GM23248 (cell line): ENCODE measurements at places on chromosomes 4 and X. TPM values are rescaled to one million over a fixed set of nuclear protein-coding genes. Genes with fewer than 3 reads are reported as not detected.

GRCh38 chr4:170336238-170336775, 246.6 kb upstream of the AADAT start:
- DNase-seq, result no peak

DNA sequence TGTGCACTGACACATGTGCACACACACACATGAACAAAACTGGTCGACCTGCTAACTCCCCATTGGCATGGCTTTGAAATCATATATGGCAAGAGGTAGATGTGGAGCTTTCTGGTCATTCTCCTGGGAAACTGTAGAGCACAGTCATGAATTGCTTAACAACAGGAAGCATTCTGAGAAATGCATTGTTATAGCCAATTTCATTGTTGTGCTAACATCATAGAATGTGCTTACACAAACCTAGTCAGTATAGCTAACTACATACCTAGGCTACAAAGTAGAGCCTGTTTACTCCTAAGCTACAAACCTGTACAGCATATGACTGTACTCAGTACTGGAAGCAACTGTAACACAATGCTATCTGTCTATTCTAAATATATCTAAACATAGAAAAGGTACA, 134.2 kb upstream of the SH3RF1 start:
- DNase-seq, result peak; percentile 82

DNA sequence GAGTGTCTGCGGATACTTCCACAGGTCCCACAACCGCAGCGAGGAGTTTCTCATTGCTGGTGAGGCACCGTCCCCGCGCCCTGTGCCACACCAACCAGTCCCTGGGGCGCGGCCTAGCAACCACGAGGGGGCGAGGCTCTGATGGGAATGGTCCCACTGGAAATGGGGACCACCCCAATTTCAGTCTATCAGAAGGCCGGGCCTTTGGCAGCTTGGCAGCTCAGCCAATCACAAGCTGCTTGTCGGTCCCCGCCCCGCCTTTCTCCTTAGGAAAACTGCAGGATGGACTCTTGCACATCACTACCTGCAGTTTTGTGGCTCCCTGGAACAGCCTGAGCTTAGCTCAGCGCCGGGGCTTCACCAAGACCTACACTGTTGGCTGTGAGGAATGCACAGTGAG, 3.0 kb downstream of the TIMP1 start:
- DNase-seq, result no peak

- no peak for DNase-seq
These were observed 78.8 kb downstream of the COQ2 start for GRCh38 chr4:83205760-83206159.

DNA sequence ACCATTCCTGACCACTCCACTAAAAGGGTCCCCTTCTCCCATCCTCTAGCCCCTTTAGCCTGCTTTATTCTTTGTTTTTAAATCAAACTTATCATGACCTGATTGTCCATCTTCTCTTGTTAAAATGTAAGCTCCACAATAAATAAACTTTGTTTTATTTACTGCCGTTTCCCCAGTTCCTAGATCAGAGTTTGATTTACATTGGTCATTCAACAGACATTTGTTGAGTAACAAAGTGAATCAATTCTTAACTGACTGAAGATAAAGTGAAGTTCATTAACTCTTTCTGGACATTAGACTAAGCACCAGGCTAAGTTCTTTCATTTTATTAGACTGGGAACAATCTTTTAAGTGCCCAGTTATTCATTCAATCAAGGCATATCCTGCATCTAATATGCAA, 263.2 kb upstream of the FTHL17 start:
- DNase-seq, result no peak

- DNase-seq, result peak; percentile 76
These were observed 28.7 kb upstream of the BMP2K start for GRCh38 chr4:78747475-78747922.

GRCh38 chr4:99863-100262, 24.4 kb upstream of the ZNF718 start:
- no peak for DNase-seq

GRCh38 chr4:79621061-79621460, 213.0 kb upstream of the GK2 start:
- DNase-seq, result no peak

DNA sequence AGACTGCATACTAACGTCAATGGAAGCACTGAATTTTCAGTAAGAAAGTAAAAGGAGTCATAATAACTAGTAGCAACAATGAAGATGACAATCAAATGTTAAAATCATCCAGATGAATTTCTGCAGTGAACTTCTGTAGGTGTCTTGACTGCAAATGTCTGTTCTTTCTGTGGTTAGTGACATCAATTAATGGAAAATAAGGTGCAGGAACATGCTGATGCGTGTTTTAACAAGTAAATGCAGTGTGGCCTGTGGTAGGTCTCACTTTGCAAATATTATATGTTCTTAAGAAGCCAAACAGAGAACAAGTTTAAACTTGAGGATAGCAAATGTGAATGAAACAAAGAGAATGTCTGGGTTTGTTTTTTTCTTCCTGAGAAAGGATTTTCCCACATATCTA, 2.6 kb upstream of the DTHD1 start:
- no peak for DNase-seq

DNA sequence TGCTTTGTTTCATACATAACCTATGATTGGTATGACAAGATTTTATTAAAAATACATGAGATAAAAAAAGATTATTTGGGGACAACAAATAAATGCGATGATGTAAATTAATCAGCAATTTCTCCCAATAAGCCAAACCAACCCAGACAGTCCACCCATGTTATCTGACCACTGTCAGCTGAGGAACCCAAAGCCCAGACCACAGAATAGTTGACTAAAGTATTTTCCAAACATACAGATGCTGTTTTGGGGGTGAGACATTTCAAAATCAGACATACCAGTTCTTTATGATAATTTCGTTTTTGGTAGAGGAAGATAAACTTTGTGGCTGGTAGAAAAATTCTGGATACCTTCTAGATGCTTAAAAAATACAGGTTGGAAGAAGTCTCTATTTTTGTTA, 650.8 kb upstream of the FAM241A start:
- DNase-seq, result peak; percentile 39

DNA sequence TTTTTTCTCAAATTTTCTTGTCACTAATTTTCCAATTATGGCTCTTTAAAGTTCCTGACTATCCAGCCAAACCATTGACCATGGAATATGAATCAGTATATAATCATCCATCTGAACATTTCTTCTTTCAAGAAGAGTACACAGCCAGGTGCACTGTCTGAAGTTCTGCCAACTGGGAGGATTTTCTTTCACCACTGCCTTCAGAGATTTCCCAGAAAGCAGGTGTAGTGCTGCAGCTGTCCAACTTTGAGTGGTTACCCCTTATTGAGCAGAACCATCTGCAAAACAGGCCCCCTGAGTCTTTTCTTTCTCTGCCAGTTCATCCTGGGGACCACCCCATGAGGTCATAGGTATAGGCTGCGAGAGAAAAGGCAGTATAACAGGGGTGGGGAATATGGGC, 1213.2 kb downstream of the RAPGEF2 start:
- DNase-seq, result no peak

DNA sequence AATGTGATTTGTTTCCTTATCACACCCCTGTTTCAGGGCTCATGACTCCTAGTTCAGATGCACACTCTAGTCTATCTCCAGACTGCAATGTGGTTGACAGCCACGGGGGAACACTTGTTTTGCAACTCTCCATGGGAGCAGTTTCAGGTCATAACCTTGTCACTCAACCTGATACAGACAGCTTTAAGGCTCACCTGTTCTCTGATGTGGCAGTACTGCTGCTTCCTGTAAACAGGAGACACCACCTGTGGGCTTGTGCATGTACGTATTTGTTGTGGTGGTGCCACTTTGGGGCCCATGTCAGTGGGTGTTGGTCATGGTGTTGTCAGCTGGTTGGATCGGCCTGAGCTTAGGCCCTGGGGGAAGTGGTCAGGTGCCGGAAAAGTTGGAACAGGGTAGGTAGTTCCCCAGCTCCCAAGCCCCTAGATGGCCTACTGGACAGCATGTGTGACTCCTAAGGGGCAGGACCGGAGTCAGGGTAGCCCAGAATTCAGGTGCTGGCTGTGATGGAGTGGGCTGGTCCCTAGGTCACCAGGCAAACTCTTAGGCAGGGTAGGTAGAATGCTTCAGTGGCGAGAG, 46.2 kb downstream of the FAM9B start:
- DNase-seq, result no peak

- DNase-seq, result peak; percentile 47
These were observed 852 bp upstream of the WDR44 start for GRCh38 chrX:118345045-118345463.

- DNase-seq, result peak; percentile 26
These were observed 78.1 kb upstream of the BOD1L1 start for GRCh38 chr4:13705521-13706041.

GRCh38 chr4:174583056-174583455, 60.8 kb upstream of the HPGD start:
- DNase-seq, result no peak

DNA sequence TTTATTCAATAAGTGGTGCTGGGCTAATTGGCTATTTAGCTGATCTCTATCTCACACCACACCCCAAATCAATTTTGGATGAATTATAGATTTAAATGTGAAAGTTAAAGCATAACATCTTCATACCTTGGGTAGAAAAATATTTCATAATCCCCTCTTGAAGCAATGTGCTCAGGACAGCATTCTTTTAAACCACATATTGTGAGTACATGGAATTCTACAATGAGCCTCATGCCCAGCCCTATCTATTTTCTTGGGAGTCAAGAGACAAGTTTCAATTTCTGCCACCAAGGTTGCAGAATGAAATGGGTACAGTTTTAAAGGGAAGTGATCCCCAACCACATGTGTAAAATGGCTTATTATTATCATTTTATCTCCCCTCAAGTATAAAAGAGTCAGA, 30.6 kb upstream of the GPRIN3 start:
- DNase-seq, result no peak

- DNase-seq, result peak; percentile 76
These were observed 53.0 kb downstream of the GAB1 start for GRCh38 chr4:143389579-143390195.

DNA sequence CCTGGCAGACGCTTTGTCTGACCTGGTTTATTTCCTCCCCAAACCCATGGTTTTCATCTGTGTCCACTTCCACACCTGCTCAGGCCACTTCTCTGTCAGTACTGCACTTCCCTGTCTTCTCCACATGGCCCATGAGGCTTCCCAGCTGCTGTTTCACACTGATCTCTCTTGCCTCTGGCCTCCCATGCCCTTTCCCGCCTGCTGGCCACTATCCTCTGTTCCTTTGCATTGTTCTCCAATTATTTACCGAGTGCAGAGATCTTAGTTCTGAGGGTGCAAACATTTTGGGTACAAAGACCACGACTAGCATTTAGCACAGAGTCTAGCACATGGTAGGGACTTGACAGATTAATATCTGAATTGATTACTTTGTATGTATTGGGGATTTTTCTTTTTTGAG, 174.8 kb upstream of the NPY2R start:
- DNase-seq, result no peak

The ABCG2 gene
- total RNA-seq, result 0.11 and 0.76 TPM in 2 replicates

The DUSP9 gene
- total RNA-seq, result not detected in 2 replicates

The AMTN gene
- not detected in 2 replicates for total RNA-seq

The GUCY1A1 gene
- total RNA-seq, result not detected in 2 replicates

The LRIT3 gene
- total RNA-seq, result 0.11 TPM in 1 of 2 replicates, not detected in the other

The SOWAHD gene
- total RNA-seq, result 0.22 TPM in 1 of 2 replicates, not detected in the other

The HPGD gene
- not detected in 2 replicates for total RNA-seq

The ATOH1 gene
- total RNA-seq, result not detected in 2 replicates

The GAGE13 gene
- not detected in 2 replicates for total RNA-seq

The AKAP14 gene
- total RNA-seq, result not detected in 2 replicates
